ENCODE measurements at places on chromosomes 13 and 19. TPM values are rescaled to one million over a fixed set of nuclear protein-coding genes. Genes with fewer than 3 reads are reported as not detected.

Gene CILP2
- total RNA-seq: 0.18 TPM

Gene ZNF540
- 0.28 TPM for total RNA-seq

Gene CACNA1A
- 5.3 TPM for total RNA-seq

Gene KIRREL2
- not detected for total RNA-seq

Gene PRR19
- 0.36 TPM for total RNA-seq

Gene PIP5K1C
- total RNA-seq: 13.6 TPM

DNA sequence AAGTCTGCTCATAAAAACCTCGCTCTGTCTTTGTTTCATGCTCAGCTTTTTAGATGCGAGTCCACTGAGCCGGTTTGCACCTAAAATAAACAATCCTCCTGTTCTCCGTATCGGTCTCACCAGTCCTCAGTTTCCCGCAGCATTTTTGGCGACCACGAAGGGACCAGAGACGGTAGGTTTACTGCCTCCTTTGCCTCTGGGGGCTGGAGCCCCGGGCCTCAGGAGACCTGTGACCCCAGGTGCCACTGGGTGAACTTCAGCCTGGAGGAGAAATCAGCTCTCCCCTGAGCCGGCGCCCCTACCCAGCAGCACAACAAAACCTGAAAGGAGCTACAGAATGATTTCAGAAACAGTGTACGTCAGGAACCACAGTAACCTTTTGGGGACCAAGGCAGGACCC is 8.1 kb downstream of the SIGLEC11 start:
- DNase-seq: no peak

DNA sequence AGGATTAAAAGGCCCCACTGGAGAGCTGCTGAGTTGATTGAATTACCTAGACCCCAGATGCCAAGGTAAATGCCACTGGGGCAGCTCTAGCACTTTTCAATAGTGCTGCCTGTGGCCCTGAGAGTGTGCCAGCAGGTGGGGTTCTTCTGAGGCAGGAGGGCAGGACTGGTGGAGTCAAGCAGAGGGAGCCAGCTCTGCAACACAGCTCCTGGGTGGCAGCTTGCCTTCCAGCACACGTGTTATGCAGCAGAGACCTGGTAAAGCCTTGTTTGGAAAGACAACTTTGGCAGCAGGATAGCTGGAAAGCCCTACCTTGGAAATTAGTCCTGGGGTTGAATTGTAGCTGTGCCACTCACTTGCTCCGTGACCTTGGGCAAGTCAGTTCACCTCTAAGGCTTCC is 306.6 kb downstream of the ATP8A2 start:
- DNase-seq: no peak

- DNase-seq: peak; percentile 42
Measured at GRCh38 chr19:55082020-55082851, 6.6 kb downstream of the EPS8L1 start.

- no peak for DNase-seq
Measured at GRCh38 chr13:33144358-33144784, 128.1 kb downstream of the KL start.

DNA sequence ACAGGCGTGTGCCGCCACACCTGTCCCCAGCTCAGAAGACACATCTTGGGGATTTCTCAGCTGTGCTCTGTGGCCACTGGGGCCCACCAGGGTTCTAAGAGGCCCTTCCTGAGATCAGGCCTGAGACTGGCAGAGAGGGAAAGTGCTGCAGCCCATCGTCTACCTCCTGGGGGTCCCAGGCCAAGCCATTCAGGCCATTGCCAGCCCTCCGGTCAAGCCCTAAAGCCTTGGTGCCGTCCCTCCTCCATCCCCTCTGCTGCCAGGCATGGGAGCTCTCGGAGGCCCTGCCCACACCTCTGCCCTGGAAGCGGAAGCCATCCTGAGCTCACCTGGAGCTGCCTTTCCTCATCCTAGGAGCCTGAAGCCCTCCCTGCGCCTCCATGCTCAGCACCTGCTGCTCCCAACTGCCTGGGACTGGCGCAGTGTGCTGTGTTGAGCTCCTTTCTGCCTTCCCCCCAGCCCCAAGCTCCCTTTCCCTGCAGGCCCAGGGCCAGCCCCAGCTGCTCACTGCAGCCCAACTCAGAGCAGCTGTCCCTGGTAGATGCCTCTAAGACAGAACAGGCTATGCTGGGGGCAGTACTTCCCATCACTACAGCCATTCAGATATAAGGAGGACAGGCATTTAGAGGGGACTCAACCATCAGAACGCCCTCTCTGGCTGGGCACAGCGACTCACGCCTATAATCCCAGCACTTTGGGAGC is 2.9 kb downstream of the SLC7A9 start:
- no peak for DNase-seq

- peak; percentile 95 for DNase-seq
Measured at GRCh38 chr13:106376401-106377112, 158.9 kb downstream of the EFNB2 start.

GRCh38 chr19:7925171-7925851 is 624 bp downstream of the CTXN1 start:
- peak; percentile 73 for DNase-seq

GRCh38 chr13:75635828-75636435 is at the start of gene LMO7:
LMO7 (plus strand) TSS chr13:75636330; CDS start chr13:75636658, 328 bp downstream.
- peak; percentile 52 for DNase-seq

GRCh38 chr13:64756621-64757020 is 2473.5 kb downstream of the PCDH9 start:
- DNase-seq: no peak

DNA sequence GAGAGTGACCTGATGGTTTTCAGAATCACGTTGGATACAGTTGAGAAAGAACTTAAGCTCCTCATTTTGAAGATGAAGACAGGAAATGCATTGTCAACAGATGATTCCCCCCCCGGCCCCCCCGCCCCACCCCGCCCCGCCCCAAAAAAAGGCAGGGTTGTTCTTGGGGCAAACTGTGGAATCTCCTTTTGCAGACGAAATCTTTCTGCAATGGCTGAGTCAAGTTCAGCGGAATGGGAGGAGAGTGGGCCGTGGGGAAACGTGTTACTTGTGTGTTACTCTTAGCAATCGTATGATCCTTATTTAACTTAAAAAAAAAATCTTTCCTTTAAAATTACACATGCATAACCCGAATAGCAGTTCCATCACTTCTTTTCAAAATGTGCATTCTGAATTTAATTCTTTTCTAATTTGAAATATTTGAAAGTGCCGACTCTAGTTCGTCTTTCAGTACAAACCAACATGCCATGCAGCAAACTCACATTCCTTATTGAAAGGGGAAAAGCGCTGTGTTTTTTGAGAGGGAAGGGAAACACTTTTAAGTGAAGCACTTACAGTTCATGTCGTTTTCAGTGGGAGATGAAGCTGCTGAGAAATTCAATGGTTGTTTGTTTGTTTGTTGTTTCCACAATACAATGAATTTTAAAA is 348.5 kb upstream of the ARGLU1 start:
- no peak for DNase-seq

- DNase-seq: peak; percentile 2
Measured at GRCh38 chr13:35470671-35471661, 5.5 kb downstream of the MAB21L1 start.
